Aorta (tissue), 5 donors: ENCODE measurements at places on chromosomes 7 and 10.

- DNase-seq = no peak
Observed at GRCh38 chr7:157392256-157393037, 55.6 kb downstream of the DNAJB6 start.

- DNase-seq = no peak
Observed at GRCh38 chr7:128112781-128113221, 81.6 kb upstream of the LRRC4 start.

DNA sequence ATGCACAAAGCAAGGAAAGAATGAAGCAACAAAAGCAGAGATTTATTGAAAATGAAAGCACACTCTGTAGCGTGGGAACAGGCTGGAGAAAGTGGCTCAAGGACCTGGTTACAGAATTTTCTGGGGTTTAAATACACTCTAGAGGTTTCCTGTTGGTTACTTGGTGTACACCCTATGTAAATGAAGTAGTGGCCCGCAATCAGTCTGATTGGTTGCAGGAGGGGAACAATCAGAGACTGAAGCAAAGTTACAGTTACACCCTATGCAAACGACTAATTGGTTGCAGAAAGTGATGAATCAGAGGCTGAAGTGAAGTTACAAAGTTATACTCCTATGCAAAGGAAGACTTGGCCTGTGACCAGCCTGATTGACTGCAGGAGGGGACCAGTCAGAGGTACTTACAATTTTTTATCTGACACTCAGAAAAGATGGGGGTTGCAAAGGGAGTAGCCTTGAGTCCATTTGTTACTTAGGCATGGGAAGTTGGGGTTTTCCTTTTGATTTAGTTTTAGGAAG is 3.6 kb upstream of the MTPN start:
- no peak for DNase-seq

DNA sequence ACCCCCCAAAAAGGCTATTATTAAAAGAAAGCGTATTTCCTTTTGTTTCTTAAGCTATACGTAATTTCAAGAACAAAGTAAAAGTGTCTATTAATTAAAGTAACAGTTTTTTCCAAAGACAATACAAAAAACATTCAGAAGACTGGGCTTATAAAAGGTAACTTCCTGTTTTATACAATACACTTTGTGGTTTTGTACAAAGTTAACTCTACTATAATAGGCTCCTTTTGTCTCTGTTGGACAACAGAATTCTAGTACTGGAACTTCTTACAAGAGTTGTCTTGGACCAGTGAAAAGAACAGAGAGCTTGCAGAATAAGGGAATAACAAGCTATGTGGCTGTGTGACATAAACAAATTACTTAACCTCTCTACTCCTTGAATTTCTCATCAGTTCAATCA is 21.5 kb downstream of the SFMBT2 start:
- no peak for DNase-seq

DNA sequence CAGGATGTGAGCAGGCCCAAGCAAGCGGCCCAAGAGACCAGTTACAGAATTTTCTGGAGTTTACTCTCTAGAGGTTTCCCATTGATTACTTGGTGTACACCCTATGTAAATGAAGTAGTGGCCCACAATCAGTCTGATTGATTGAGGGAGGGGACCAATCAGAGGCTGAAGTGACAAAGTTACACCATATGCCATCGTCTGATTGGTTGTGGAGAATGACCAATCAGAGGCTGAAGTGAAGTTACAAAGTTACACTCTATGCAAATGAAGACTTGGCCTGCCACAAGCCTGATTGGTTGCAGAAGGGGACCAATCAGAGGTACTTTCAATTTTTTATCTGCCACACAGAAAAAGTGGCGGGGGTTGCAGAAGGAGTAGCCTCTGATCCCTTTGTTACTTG is 83.7 kb downstream of the KIF20B start:
- no peak for DNase-seq

- no peak for DNase-seq
Observed at GRCh38 chr7:116239434-116239833, 29.1 kb downstream of the TES start.

DNA sequence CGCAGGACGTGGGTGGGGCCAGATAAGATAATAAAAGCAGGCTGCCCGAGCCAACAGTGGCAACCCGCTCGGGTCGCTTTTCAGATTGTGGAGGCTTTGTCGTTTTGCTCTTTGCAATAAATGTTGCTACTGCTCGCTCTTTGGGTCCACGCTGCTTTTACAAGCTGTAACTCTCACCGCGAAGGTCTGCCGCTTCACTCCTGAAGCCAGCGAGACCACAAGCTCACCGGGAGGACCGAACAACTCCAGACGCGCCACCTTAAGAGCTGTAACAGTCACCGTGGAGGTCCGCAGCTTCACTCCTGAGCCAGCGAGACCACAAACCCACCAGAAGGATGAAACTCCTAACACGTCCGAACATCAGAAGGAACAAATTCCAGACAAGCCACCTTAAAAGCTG is 286.6 kb upstream of the MAGI2 start:
- DNase-seq = no peak

DNA sequence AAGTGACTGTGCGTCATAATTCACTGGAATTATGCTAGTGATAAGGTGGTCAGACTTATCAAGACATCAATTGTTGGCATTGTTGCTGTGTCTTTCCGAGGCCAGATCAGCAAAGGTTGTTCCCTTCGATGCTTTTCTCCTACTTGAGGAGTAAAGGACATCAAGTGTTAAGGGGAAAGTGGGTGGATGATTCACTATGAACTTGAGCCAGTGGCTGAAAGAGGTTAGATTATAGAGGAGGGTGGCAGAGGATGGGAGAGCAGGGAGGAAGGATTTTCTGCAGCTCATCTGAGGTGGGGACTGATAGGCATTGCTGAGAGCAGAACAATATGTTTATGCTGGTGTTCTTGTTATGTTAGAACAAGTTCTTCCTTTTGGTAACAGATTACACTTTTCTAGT is 131.4 kb upstream of the AGR3 start:
- DNase-seq = no peak

- DNase-seq = no peak
Observed at GRCh38 chr10:133117688-133118071, 30.0 kb downstream of the ADGRA1 start.

- DNase-seq = no peak
Observed at GRCh38 chr7:16350634-16351033, 70.7 kb downstream of the CRPPA start.

- DNase-seq = peak; percentile 48
Observed at GRCh38 chr10:77805676-77806075, 120.9 kb downstream of the DLG5 start.

DNA sequence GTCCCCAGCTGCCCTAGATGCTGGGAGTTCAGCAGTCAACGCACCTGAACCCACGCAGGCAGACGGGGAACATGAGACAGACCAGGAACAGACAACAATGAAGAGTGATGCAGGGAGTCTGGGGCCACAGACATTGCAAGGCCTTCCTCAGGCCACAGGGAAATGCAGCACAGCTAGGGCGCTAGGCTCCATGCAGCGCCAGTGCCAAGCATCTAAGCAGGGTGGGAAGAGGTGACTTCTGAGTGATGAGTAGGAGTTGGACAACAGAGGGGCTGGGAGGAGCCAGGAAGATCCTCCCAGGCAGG is 7.7 kb upstream of the RET start:
- no peak for DNase-seq

DNA sequence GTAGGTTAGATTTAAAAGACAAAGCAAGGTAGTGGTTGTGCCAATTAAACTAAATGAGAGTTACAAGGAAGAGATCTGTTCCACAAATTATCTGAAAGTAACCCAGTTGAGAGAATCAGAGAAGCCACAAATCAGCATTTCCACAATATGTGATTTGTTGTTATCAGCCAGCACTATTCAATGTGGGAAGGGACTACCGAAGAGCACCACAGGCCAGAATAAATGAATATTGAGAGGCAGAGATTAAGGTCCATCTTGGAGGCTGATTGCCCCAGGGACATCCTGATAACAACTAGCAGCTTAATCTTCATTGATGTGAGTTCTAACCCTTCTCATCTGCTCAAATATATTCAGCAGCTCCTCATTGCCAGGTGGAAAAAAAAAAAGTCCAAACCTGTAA is 367.6 kb downstream of the MALRD1 start:
- no peak for DNase-seq

DNA sequence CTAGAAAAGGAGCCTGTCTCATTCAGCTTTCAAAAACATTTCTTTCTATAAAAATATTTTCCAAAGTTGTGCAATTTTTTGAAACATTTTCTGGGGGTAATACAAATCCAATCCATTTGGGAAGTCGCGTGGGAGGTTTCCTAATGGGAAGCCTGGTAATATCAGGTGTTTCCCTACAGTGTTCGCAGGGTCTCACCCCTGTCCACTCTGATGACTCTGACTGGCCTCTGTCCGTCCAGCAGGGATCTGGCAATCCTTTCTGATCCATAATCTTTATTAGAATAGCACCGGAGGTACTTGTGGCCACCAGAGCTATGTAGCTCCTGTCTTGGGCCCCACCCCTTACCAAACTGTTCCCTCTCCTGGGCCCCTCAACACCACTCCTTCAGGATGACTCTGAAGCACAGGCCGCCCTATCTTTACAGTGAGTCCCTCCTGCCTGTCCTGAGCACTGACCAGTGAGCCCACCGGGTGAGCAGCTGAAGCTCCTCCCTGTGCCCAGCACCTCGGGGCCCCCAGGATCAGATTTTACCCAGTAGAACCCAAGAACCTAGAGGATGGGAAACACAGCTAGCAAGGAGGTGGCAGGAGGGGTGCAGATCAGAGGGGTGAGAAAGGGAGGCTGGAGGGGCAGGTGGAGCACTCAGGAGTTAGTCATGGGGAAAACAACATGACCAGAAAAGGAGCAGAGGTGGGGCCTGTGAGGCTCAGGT is 84.8 kb downstream of the PTPRE start:
- DNase-seq = no peak

GRCh38 chr7:26309089-26309488 is 17.4 kb downstream of the SNX10 start:
- no peak for DNase-seq

DNA sequence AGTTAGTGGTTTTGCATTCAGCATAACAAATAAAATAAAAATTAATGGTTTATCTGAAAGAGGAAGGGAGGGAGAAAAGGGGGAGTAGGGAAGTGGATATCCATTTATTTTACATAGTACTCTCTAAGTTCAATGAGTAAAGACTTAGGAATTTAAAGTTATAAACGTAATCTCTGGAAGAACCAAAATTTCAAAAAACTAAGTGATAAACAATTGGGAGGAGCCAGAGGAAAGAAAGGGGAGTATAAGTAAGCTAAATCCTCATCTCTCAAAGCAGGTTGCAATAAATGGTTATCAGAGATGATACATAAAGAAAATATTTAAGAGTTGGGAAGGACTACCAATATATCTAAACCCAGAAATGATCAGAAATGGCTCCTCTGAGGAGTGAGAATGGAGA is 46.4 kb downstream of the ANK3 start:
- no peak for DNase-seq

DNA sequence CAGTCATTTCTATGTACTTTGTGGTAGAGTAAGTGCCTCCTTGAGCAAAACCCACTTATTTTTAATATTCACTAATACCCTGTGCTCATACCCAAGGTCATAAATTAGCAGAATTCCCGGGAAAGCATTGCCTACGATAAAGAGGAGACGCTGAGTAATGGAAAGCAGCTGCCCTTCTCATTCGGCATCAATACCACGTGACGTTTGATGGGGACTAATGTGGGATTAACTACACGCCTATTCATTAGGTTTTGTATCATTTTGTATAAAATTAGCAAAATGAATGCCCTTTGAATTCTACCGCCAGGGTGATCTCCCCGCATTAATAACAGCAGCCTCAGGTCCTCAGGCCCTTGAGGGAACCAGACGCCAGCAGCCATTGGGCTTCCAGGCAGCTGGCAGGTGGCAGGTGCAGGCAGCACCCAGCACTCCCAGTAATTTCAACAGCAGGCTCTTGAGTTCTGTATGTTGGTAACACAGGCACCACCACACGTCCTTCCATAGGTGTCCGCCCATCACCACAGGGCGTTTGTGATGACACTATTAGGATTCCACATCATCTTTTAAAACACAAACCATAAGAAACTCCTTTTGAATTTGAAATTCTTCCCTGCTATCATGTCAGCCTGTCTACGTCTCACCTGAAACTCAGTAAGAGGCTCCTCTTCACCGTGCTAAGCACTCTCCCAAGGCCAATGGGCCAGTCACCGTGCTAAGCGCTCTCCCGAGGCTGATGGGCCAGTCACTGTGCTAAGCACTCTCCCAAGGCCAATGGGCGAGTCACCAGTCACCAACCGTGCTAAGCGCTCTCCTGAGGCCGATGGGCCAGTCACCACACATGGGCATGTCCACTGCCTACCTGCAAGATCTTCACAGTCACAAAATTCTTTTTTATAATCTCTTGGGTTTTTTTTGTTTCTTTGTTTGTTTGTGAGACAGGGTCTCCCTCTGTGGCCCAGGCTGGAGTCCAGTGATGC is 509.4 kb downstream of the PTPRN2 start:
- DNase-seq = no peak

DNA sequence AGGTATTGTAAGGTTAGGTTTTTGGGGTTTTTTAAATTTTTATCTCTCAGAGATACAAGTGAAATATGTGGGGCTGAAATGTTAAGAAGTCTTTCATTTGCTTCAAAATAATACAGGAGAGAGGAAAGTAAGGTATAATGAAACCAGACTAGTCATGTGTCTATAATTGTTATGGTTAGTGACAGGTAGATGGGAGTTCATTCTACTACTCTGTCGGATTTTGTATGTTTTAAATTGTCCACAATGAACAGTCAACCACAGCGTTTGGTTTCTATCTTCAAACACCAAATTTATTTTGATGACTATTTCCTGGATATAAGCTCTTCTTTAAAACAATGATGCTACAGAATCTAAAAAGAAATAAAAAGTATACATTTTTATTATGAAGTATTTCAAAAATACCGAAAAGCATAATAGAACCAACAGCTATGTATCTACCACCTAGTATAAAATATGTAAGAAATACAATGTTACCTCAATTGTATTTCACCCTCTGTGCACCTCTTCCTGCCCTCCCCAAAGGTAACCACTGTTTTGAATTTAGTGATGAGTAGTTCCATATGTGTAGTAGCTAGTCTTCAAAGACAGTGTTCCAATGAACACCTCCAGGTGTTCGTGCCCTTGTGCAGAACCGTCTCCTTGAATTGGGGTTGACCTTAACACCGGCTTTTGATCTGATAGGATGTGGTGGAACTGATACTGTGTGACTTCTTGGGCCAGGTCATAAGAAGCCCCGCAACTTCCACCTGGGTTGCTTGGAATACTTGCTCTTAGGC is 74.8 kb upstream of the CDK1 start:
- no peak for DNase-seq

GRCh38 chr7:13702251-13702650 is 287.2 kb downstream of the ETV1 start:
- no peak for DNase-seq

DNA sequence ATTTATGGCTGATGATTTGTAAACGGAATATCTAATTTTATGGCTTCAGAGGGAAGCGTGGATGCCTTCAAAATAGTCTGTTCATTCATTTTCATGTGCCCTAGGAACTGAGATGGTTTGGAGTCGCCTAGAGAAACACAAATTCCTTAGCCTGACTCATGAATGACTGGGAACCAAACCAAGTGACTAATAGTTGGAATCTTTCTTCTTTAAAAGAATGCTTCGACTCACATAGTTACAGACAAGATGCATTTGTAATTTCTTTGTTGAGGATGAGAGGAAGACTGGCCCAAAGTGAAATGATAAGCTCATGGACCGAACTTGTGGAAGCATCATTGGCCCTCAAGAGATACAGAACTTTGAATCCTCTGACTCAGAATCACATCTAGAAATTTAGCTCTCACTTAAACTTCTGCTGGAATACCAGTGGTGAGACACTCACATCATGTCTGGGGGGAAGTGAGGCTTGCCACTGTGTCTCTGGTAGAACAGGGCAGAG is 1107.2 kb downstream of the NRG3 start:
- no peak for DNase-seq
